Stimulated activated CD8-positive, alpha-beta memory T cell treated with anti-CD3 and anti-CD28 coated beads, Interleukin-15, amount 100 ng/mL, for 4 hours (primary cell): ENCODE measurements at places on chromosomes 6 and 20.

DNA sequence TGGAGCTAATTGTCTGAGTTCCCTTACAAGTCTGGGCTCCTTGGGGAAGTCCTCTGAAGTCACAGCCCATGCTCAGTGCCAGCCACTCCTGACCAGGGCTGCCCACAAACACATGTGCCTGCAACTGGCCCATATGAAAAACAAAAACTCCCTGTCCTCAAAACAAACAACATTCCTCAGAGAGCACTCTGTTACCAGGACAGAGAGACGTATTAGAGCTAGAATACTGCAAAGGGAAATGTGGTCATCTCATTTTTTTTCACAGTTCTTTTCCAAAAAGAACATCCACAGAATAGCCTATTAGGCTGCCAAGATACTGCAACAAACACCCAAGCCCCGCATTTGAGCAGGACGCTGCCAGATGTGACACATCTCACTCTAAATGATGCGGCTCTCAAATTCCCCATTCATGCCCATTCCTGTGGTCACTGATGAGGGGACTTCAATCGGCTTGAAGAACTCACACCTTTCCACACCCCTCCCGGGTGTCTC, 71.1 kb downstream of the SLC22A23 start:
- no peak for DNase-seq

DNA sequence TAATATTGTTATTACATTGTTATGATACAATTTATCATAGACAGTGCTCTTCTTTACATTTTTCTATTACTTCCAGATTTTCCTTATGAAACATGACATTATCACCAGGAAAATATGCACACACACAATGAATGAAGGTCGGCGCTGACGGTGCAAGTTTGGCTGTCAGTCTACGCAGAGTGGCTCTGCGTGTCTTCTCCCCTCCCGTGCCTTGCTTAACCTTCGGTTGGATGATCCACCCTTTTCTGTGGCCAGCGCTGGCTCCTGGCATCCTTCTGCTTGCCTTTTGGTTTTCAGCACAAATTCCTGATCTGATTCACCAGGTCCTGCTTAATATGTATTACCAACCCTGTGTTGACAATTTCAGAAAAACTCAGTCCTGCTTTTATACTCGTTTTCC, 157.4 kb downstream of the TSHZ2 start:
- no peak for DNase-seq

DNA sequence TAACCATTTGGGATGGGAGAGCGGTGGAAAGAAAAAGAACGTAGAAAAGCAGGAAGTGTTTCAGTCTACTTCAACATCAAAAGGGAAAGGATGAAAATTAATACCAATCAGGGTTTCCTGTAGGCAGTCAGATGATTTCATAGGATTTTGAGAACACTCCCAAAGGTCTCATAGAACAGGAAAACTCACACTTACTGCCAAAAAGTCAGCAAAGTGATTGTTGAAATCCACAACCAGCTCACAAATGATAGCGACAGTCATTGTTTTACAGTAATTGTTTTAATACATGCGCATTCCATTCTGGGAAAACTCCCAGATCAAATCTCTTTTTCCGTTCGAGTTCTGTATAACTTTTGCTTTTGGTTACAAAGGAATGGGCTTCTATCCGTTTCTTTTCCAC, 5.3 kb upstream of the CNKSR3 start:
- no peak for DNase-seq

- no peak for DNase-seq
Observed at GRCh38 chr6:31476515-31477139, 21.3 kb upstream of the MICB start.

DNA sequence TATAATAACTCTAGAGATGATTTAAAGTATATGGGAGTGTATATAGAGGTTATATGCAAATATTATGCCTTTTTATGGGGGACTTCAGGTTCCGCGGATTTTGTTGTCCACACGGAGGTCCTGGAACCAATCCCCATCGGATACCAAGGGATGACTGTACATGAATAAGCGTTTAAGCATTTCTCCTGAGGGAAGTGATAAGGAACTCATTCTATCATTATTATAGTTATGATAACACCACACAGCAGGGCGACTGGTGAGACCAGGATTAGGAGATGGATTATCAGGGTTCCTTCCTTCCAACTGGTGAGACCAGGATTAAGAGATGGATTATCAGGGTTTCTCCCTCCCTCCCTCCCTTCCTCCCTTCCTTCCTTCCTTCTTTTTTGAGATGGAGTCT, 6.6 kb downstream of the ECI2 start:
- DNase-seq: no peak

GRCh38 chr20:49583669-49584417, 15.9 kb upstream of the PTGIS start:
- DNase-seq: no peak

GRCh38 chr6:113082745-113083144, 735.6 kb downstream of the RFPL4B start:
- DNase-seq: no peak

DNA sequence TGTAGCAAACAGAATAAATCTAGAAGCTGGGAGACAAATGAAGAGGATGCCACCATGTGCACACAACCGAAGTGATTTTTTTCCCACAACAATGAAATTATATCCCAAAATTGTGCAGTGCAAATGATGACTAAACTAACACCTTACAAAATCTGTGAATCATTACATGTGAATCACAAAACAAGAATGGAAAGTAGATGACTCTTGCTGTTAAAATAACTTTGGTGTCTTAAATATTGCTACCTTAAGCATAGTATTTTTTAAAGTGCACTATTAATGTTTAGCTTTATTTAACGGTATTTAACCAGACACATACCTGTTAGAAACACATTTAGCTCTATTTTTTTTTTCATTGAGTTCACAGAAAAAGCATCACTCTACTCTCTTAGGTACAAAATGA, 190.8 kb downstream of the TBC1D32 start:
- no peak for DNase-seq

- DNase-seq: no peak
Observed at GRCh38 chr6:48057601-48058000, 53.4 kb downstream of the PTCHD4 start.

DNA sequence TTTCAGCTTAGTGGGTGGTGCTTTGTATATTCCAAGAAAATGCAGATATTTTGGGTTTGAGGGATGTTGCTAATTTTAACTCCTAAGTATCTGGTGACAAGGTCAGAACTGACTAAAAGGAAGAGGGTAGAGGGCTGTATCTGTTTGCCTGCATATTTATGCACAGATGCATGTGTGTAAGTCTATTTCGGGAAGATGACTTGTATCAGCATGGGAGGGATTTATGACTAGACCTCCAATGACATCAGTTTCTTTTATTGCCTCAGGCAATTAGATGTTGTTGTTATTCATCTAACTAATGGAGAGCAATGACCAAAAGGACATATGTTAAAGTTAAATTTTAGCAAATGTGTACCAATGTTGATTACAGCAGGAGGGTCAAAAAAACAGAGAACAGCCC, 734.3 kb downstream of the QKI start:
- no peak for DNase-seq

DNA sequence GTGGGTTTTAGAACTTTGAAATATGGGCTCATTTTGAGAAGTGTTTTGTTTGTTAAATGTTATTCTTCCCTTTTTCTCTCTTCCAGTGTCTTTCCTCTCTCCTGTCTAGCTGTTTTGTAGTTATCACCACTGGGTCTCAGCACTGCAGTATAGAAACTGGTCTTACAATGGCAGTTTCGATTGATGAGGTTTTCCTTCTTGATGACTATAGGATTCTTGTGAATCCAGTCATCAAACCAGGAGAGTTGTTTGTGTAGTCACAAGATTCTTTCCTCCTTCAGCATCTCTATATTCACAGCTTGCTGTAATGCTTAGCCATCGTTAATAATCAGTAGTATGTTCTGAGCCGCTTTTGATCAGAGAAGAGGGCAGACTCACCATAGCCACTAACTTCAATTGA, 172.3 kb downstream of the OGFRL1 start:
- DNase-seq: no peak

GRCh38 chr20:59616306-59616705, 12.0 kb downstream of the PHACTR3 start:
- DNase-seq: no peak

- no peak for DNase-seq
Observed at GRCh38 chr6:12258191-12258590, 32.0 kb upstream of the EDN1 start.

GRCh38 chr20:4267242-4267641, 251.9 kb upstream of the RNF24 start:
- DNase-seq: no peak

DNA sequence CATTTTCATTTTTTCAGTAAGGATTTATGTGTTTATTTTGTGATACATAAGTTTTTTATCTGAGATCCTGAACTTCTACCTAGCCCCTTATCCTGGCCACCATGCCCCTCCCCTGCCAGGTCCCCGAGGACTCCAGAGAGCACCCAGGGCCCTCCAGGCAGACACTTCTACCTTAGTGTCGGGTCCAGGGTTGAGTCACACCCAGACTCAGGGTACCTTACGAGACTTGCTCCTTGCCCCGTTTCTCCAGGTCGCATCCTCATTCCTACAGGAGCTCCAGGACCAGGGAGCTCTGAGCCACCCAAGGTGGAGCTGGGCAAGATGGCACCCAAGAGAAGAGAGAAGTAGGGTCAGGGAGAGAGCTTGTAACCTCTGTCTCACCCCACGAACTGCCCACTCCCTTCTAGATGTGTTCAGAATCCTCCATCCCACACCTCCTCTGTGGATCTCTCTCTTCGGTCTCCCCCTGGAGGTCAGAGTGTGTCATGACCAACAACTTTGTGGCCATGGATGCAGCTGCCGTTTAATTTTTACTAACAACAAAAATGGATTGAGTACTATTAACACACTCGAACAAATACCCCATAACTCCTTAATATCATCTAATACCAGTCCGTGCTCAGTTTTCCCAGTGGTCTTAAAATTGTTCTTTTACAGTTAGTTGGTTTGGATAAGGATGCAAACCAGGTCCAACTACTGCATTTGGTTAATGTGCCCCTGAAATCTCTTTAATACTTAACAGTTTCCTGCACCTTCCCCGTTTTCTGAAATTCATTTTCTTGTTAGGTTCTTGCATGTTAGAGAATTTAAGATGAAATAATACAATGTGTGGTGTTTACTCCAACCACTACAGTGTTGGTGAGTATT, 130.6 kb upstream of the INSM1 start:
- DNase-seq: no peak

DNA sequence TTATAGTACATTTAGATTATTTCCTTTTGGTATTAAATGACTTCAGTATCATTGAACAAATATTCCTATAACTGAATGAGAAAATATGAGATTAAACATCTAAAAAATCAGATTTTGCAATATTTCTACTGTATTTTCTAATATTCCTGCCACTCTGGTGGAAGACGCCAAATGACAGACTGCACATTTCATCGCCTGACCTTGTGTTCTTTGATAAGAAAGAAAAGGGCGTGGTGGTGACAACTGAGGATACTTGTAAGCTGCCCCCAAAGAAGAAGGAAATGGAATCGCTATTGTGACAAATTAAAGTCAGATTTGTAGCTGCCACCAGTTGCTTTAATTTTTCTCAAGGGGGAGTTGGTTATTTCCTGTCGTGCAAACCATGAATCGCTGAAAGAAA, 131.3 kb downstream of the MTFR2 start:
- no peak for DNase-seq

DNA sequence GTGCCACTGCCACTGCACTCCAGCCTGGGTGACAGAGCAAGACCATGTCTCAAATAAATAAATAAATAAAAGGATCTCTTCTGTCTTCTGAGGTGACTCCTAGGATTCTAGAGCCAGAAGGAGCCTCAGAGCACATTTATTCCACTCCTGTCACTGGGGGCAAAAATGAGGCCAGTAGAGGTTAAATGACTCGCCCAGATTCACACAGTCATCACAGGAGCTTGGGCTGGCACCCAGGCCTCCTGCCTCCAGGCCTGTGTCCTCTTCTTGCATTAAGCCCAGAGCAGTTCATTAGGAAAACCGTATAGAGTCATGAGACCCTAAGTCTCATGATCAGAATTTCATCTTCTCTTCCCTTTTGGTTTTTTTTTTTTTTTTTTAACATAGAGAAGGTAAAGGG, 243.3 kb downstream of the NRN1 start:
- DNase-seq: no peak

DNA sequence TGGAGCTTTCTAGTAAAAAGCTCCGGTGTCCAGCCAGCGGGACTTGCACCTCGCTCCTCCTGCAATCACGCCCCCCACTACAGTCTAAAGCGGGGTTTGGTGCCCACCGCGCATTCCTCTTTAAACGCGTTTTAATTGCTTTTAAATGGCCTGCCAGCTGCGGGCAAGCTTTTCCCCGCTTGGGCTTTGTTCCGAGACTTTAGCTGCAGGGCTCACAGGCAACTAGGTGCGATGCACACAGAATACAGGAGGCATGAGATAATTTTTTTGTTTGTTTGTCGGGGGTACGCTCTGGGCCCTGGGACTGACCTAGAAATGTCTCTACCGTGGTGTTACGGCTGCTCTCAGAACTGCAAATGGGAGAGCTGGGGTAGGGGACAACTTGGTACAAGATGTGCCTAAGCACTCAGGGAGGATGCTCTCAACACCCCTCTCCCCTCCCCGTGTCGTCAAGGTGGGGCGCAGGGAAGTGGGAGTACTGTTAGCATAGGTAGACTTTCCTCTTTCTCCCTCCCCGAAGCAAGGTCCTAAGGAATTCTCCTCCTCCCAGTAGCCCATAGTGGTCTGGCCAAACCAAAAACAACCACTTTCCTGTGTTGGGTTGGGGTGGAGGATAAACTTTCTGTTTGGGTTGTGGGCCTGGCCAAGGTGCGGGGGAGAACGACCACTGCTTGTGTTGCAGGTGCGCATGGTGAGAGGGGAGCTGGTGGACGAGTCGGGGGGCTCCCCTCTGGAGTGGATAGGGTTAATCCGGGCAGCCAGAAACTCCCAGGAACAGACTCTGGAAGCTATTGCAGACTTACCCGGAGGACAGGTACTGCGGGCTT, 1.6 kb downstream of the PRDM13 start:
- no peak for DNase-seq

GRCh38 chr20:2699775-2700413, 7.3 kb downstream of the EBF4 start:
- DNase-seq: no peak

DNA sequence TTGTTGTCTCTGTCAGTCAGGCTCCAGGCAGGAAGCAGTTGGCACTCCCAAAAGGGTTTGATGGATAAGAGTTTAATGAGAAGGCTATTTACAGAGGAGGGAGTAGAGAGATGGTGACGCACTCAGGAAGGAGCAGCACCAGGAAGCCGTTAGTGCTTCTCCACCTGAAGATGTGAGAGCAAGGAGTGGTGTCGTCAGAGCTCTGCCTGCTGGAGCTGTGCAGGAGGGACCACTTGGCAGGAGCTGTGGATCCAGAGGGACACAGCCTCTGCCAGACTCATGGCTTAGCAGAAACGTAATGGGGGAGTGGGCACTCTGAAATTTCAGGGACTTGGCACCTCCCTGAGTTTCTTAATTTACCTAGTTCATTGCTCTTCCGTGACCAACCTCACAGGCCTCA, 16.8 kb downstream of the DAAM2 start:
- no peak for DNase-seq

- no peak for DNase-seq
Observed at GRCh38 chr6:159062564-159062945, 17.8 kb upstream of the TAGAP start.

- DNase-seq: no peak
Observed at GRCh38 chr6:79862711-79863110, 84.6 kb downstream of the ELOVL4 start.
